ENCODE measurements at places on chromosomes 12 and 14.
A peak's percentile ranks its signal among the peaks of the same experiment; 100 is the strongest.

- DNase-seq = no peak
Measured at GRCh38 chr12:46470036-46470627, 97.6 kb upstream of the SLC38A2 start.

- DNase-seq = no peak
Measured at GRCh38 chr12:10189653-10190052, 10.8 kb downstream of the TMEM52B start.

DNA sequence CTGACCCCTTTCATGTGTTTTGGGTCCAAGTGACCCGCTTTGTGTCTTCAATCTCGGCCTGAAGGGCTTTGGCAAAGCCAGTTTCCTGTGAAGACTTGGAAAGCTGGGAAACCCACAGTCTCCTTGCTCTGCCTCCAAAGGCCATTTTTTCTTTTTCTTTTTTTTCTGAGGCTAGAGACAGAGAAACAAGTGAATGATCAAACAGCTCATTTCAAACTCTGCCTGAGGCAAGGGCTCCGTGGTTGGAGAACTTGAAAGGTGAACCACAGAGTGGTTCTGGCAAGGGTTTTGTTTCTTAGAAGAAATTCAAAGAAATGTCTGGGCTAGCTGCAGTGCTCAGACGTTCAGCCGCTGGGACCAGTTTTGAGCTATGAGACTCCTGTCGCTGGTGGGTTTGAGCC lies 62.7 kb downstream of the ERH start:
- no peak for DNase-seq

DNA sequence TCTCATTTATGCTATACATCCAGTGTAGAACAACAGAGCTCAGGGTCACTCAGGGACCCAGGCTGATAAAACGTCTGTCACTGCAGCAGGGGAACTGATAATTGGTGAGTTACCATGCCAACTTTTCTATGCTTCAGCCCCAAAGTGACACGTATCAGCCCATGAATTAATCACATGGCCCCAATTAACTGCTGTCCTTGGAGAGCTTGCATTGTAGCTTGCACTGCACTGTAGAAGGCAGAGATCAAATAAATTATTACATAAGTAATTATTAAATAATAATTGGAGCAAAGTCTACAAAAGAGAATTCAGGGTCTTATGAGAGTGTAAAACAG lies 144.6 kb downstream of the SUDS3 start:
- no peak for DNase-seq

- DNase-seq = no peak
Measured at GRCh38 chr14:94050231-94050880, 24.2 kb downstream of the OTUB2 start.

DNA sequence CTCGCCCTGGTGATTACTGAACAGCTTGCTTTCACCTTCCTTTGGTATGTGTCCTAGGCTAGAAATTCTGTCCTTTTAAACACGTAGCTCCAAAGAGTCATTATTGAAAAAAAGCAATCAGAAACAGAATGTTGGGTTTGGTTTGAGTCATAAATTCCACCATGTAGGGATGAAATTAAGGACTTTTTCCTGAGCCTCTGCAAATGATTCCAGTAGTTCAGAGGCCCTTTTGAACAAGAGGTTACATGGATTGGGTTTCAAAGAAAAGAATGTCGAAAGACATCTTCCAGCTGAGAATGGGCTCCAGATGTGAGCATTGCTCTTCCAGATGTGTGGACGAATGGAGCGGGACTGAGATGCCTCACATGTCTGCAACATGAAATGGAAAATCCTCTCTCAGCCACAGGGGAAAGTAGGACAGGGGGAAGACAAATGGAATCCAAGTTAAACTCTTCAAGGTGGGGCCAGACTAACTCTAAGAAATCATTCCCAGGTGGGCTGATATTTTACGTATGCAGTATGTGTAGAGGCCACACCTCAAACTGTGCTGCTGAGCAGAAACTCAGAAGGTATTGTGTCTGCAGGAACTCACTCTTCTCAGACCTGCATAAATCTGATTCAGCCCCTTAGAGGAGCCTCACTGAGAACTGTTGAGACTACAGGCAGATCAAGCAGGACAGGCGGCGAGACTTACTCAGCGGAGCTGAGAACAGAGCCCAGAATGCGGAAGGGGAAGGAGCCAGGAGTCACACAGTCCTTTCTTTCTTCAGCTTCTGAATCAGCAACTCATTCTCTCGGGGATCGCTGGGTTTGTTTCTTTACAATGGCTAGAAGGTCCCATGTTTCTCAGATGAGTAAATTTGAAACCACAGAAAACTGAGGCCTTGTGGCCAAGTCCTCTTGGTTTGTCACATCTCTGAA lies 23.3 kb upstream of the EMP1 start:
- peak; percentile 55 for DNase-seq

DNA sequence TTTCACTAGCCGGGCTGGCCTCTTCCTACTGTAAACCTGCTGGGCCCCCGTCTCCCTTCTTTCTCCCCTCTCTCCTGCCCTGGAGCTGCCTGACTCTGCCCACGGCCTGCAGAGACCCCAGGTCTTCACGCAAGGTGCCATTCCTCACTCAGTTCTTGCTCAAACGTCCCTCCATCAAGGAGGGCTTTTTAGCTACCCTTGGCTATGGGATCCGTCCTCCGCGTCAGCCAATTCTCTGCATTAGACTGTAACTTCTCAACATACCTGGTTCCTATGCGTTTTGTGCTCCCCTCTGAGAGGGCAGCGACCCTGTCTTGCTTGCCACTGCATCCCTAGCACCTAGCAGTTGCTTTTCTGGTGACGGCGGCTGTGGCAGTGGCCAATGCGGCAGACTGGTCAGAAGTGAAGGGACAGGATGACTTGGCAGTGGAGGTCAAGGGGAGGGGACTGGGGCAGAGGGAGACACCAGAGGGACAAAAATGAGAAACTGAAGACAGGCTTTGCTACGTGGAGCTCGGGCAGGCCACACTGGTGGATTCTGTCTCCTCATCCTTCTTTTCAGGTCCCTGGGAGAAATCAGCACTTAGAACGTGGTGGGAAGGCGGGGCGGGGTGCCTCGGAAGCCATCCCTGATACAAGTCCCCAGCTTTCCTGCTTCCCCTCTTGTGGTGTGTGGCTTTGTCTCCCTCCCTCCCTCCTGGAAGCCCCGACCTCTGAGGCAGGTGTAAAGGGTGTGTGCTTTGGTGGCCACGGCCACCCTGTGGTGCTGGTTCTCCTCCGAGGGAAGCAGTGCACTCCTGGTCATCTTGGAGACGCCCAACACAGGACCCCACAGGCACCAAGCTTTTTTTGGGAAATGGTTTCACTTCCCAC lies 1.8 kb downstream of the B3GNT4 start:
- no peak for DNase-seq

DNA sequence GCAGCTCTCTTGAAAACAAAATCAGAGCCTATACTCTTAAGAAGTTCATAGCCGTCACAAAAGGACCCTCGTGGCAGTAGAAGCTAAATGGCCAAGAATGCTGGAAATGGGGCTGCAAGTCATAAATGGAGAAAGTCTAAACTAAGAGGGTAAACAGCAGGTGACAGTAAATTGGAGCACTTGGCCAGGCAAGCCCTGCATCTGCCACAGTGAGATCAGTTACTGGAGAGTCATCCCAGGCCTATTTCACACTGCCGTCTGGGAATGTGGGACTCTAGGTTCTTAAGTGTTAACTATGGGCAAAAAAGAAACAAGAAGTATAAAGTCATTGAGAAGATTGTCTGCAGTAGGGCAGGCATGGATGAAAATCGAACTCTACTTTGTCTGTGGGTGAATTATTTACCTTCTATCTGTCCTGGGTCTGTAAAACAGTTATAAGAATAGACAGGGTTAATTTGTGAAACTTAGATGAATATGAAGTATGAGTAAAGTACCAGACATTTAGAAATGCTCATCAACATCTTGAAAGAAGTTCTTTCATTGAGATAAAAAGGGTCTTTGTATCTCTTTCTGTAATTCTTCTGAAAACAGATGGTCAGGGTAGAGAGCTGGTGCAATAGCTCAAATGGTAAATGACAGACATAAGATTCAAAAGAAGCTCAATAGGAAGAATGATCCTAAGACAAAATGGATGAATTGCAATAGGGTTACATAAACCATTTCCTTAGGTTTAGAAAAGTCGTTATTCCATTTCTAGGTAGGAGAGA lies 792.5 kb downstream of the DIO2 start:
- DNase-seq = no peak

- DNase-seq = no peak
Measured at GRCh38 chr14:90191154-90191553, 65.2 kb upstream of the PSMC1 start.
